Colonic mucosa (tissue), 4 donors: ENCODE measurements at places on chromosomes 2 and 18.

GRCh38 chr18:10519366-10519765 lies 6.5 kb upstream of the NAPG start:
- no peak for DNase-seq

DNA sequence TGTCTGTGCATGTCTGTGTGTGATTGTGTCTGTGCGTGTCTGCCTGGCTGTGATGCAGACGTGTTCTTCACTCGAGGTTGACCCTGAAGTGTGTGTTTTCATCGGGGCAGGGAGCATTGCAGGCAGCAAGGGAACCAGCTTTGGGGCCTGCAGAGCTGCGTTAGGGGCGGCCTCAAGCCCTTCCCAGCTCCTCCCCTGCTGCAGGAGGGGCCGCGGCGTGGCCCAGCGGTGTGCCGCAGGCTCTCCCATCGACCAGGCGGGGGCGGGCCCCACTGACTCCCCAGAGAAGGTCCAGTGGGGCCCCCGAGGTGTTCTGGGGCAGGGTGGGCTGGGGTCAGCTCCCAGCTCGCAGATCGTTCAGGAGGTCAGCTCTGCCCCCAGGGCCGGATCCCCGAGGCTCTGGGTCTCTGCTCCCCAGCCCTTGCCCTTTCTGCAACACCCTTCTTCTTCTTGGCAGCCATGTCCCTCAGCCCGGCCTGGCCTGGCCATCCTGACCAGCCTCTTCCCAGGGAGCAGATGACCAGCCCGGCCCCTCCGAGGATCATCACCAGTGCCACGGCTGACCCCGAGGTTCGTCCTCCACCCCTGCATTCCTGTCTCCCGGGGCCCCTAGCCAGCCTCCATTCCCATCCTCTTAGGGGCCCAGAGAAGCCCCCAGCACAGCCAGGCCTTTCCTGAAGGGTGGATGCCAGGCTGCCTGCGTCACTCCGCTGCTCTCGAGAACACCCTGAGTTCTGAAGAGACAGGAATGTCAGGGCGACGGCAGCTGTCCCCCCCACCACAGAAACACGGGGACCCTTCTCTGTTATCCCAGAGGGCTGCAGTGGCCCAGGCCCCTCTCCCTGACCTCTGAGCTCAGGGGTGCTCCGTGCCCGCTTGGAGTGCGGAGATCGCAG lies 11.1 kb upstream of the KLHL30 start:
- no peak for DNase-seq

DNA sequence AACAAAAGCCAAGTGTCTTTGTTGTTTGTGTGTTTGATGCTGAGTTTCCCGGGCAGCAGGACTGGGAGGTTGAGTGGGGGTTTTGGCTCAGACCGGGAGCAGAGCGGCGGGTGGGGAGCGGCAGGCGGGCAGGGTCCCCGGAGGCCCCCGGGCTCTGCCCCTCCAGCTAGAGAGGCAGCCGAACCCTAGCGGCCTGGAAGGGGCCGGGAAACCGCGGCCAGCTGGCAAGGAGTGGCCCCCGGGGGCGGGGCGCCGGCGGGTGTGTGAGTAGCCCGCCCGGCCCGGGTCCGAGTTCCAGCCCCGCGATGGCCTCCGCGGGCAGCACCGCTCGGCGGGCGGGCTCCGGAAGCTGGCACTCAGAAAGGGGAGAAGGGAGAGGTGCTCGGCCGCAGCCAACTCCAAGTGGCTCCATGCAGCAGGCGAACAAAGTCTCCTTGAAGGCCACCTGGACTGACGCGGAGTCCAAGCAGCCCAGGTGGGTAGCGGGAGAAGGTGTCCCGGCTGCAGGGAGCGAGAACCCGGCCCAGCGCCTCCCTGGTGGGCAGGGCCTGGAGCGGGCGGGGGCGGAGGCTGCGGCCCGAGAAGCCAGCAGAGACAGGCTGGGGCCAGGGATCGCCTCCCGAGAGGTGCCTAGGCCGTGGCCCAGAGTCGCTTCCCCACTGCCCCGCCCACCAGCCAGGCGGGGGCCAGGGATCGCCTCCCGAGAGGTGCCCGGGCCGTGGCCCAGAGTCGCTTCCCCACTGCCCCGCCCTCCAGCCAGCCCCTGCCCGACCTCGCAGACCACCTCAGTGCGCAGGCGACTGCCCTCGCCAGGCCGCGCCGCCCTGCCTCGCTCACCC lies at the start of gene ANKRD53:
Gene ANKRD53 (plus strand): TSS at position 290 of the 839 bp plus-strand sequence. CDS start 16 bp downstream, at position 306.
- DNase-seq = peak; percentile 36

DNA sequence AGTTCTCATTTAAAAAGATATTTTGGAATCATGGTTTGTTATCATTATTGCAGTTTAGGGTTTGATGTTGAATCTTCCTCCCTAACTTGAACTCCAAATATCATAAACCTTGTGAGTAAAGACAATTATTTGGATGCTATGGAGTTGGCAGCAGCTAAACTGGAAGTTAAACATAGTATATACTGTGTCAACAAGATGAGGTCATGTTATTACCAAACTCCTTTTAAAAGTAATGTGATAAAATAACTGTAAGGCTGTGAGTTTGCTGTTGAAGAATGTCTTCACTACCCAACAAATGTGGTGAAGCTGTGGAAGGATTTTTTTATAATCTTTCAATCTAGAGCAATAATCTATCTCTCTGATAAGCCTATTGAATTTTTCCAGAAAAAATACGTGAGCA lies 16.0 kb downstream of the DNAH6 start:
- DNase-seq = no peak

- no peak for DNase-seq
These were observed 91.3 kb upstream of the GLS start for GRCh38 chr2:190789074-190790004.

- DNase-seq = no peak
These were observed 617 bp upstream of the ALPG start for GRCh38 chr2:232405943-232406510.
